Foreskin fibroblast (primary cell): ENCODE measurements at places on chromosomes 4 and X.

GRCh38 chr4:125313497-125313896 lies 1.3 kb upstream of the FAT4 start:
- DNase-seq: peak; percentile 94

GRCh38 chr4:89134775-89135319 lies 23.5 kb downstream of the TIGD2 start:
- peak; percentile 86 for DNase-seq

GRCh38 chr4:48079972-48080391 lies 54.1 kb downstream of the TXK start:
- peak; percentile 59 for DNase-seq

GRCh38 chr4:153198719-153199118 lies 5.5 kb upstream of the TRIM2 start:
- no peak for DNase-seq

GRCh38 chr4:128720270-128720669 lies 89.2 kb upstream of the JADE1 start:
- DNase-seq: no peak

GRCh38 chr4:8795140-8795539 lies 76.5 kb downstream of the HMX1 start:
- DNase-seq: no peak

DNA sequence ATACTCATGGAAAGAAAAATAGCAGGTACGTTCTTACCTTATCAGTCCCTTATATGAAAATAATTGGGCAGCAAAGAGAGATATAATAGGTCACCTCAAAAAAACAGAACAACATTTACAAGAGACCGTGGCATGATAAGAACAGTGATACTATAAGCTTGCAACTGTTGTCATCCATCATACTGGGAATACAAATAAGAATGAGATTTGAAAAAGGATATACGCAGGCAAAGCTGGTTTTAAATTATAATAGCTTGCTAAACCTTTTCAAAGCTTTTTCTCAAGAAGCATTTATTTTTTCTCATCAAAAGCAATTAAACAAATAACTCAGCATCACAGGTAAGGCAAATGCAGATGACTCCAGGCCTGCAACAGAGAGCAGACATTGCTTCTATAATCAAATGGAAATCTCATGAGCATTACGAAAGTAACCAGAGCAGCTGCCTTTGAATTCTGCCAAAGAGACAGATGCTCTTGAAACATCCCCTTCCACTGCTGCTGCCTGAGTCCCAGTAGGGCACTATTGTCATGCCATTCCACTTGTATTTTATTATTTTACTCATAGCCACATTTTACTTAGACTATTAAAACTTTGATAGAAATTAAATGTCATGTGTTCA lies 620.6 kb upstream of the GNPDA2 start:
- DNase-seq: no peak

DNA sequence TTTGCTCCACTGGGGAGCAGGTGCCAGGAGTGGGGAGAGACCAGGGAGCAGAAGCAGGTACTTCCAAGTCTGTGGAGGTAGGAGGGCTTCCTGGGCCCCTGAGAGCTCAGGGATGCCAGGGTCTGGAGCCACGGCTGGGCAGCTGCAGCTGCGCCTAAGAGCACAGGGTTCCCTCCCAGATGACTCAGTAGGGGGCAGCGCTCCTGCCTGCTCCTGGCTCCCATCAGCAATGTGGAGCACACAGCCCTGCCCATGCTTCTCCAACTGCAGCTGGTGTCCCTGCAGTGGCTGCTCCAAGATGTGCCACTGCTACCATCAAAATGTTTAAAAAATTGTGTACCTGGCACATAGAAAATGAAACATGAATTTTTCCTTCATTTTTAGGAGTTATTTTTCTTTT lies 1028.2 kb downstream of the PCDH7 start:
- no peak for DNase-seq
